Stimulated activated CD8-positive, alpha-beta memory T cell treated with anti-CD3 and anti-CD28 coated beads, Interleukin-15, amount 100 ng/mL, for 24 hours (primary cell): ENCODE measurements at places on chromosomes 12 and 14.

DNA sequence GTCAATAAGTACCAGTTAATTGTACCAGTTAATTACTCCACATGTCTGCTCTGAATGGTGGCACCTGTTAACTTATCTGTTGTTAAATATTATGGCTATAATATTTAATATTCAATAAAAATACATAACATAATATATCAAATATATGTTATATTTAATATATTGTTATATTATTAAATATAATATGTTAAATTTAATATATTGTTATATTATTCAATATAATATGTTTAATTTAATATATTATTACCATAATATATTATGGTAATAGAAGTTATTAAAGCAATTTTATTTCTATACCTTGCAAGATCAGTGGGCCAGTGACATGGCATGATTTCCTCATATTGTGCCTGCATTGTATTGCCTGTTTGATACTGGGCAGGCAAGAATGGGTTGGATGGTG, 98.4 kb downstream of the TBC1D30 start:
- DNase-seq: no peak

DNA sequence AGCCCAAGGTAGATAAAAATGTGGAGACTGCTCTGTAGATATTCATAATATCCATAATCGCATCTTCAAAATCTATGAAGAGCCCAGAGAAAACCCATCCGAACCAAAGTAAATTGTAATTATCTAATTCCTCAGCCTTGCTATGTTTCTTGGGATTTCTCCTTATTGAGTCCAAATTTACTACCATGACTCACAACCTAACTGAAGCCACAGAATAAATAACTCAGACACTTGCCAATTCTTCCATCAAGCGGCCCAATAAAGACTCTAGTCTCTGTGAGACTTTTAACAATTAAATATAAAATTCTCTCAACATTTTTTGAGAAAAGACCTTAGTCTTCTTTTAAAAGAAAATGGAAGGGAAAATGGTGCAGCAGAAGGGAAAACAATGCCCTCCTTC, 409.8 kb downstream of the DAD1 start:
- DNase-seq: no peak

- no peak for DNase-seq
Observed at GRCh38 chr12:66688846-66689439, 10.1 kb upstream of the GRIP1 start.

- no peak for DNase-seq
Observed at GRCh38 chr12:113684053-113684907, 212.6 kb upstream of the LHX5 start.

DNA sequence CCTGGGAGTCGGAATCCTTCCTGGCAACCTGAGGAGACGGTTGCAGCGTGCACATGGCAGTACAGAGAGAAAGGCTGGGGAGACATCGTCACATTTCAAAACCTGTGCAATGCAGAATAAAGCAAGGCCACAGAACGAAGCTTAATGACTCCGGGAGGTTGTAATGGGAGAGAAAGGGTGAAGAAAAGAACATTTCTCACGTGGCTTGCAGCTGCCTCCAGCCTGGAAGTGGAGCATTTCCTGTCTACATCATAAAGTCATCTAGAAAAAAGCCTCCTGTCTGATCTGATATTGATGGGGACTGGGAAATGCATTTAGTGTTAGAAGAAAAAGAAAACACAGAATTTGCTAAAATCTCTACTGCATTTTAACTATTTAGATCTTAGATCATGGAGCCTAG, 209.3 kb downstream of the TMEM132C start:
- no peak for DNase-seq

- DNase-seq: no peak
Observed at GRCh38 chr14:28987516-28987915, 220.9 kb downstream of the FOXG1 start.

- DNase-seq: no peak
Observed at GRCh38 chr14:93269341-93270068, 62.4 kb downstream of the UBR7 start.

DNA sequence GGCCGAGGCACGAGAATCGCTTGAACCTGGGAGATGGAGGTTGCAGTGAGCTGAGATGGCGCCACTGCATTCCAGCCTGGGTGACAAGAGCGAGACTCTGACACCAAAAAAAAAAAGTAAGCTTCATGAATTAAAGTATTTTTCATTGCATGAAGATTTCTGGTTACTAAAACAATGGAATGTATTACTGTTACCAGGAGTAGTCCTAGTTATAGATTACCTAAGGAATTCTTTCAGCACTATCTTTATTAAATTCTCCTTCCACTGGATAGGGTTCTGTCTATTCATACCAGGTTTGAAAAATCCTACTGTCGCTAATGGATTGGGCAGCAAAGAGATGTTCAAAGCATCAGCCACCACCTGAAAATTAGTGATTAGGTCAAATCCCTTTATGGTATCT, 12.4 kb downstream of the ETFRF1 start:
- DNase-seq: no peak

GRCh38 chr12:106149096-106149784, 10.5 kb upstream of the NUAK1 start:
- no peak for DNase-seq

- DNase-seq: no peak
Observed at GRCh38 chr12:70982991-70983390, 62.5 kb upstream of the PTPRR start.

GRCh38 chr14:73463411-73463810, 5.1 kb upstream of the NUMB start:
- no peak for DNase-seq

GRCh38 chr12:4556735-4557530, 5.1 kb upstream of the DYRK4 start:
- DNase-seq: no peak
